ENCODE measurements at places on chromosomes 12 and 14. TPM values are rescaled to one million over a fixed set of nuclear protein-coding genes. Genes with fewer than 3 reads are reported as not detected.
A peak's percentile ranks its signal among the peaks of the same experiment; 100 is the strongest.

GRCh38 chr12:73719223-73719622, 818.4 kb upstream of the ATXN7L3B start:
- no peak overlapping the region for H3K4me3 ChIP-seq
- no peaks in the 10 kb centered on the region for H3K27me3 ChIP-seq
- H3K4me1 ChIP-seq = no peaks in the 10 kb centered on the region
- no peaks in the 10 kb centered on the region for H3K36me3 ChIP-seq
- no peak overlapping the region for H3K27ac ChIP-seq
- no peak for DNase-seq

DNA sequence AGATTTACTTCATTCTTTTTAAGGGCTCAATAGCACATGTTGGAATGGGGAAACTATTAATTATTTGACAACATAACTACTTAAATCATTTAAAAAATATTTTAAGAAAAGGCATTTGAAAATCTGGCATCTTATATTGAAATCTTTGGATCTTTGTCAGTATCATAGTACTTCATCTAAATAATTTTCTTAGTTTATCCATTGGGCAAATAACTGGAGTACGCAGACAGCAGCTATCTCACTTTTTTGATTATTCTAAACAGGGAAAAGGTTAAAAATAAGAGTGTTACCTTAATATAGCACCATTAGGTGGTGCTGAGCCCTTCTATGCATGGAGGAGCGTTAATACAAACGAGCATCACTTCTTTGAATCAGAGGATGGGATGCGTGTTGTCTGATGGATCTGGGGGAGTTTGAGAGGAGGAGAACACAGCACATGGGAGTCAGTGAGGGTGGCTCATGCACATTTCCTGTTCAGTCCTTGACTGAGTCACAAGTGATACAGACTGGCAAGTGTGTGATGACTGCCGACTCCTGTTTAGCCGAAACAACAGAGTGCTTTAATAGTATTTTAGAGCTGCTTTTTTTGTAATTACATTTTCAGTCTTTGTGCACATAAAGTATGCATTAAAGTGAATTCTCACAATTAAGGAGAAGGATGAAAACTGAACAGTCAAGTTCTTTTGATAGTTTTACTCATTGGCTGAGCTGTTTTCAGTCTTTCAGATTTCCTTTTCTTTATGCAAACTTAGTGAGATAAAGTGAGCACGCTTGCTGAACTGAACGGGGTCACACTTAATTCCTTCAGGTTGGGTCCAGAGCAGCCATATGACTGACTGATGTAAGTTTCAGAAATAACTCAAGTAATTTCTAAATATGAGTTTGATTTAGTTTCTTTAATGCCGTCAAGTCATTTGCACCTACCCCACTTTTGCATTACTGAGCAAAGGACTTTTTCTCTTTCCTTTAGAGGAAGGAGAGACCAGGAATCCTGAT, 92.7 kb downstream of the DIP2B start:
- H3K27ac ChIP-seq = peak overlapping the region; percentile 7
- H3K36me3 ChIP-seq = no peaks in the 10 kb centered on the region
- H3K27me3 ChIP-seq = no peaks in the 10 kb centered on the region

GRCh38 chr12:106490264-106490663, 92.5 kb upstream of the RFX4 start:
- H3K27ac ChIP-seq = no peak overlapping the region
- no peaks in the 10 kb centered on the region for H3K27me3 ChIP-seq
- no peaks in the 10 kb centered on the region for H3K36me3 ChIP-seq
- H3K4me1 ChIP-seq = no peaks in the 10 kb centered on the region
- H3K4me3 ChIP-seq = no peak overlapping the region
- no peak for DNase-seq

- no peaks in the 10 kb centered on the region for H3K27me3 ChIP-seq
- DNase-seq = no peak
- H3K4me1 ChIP-seq = no peaks in the 10 kb centered on the region
- H3K27ac ChIP-seq = no peak overlapping the region
- no peaks in the 10 kb centered on the region for H3K36me3 ChIP-seq
- H3K4me3 ChIP-seq = no peak overlapping the region
These were observed 14.1 kb upstream of the FBLN5 start for GRCh38 chr14:91961297-91962220.

DNA sequence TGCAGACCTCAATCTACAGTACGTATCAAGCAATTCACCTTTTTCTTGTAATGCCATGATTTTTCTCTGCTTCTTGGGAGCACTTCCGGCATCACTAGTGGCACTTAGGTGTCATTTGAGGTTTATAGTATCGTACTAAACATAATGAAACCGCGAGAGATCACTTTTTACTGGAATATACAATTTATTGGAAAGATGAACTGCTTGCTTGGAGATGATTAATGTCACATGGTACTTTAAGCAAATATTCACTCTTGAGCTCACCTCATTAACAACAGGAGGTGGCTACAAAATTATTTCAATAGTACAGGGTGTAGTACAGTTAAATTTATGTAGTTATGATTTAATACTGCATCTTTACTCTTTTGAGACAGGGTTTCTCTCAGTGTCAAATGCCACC, 11.5 kb downstream of the FUT8 start:
- H3K4me1 ChIP-seq = no peaks in the 10 kb centered on the region
- no peaks in the 10 kb centered on the region for H3K27me3 ChIP-seq
- H3K27ac ChIP-seq = no peak overlapping the region
- no peaks in the 10 kb centered on the region for H3K36me3 ChIP-seq
- H3K4me3 ChIP-seq = no peak overlapping the region
- DNase-seq = no peak

DNA sequence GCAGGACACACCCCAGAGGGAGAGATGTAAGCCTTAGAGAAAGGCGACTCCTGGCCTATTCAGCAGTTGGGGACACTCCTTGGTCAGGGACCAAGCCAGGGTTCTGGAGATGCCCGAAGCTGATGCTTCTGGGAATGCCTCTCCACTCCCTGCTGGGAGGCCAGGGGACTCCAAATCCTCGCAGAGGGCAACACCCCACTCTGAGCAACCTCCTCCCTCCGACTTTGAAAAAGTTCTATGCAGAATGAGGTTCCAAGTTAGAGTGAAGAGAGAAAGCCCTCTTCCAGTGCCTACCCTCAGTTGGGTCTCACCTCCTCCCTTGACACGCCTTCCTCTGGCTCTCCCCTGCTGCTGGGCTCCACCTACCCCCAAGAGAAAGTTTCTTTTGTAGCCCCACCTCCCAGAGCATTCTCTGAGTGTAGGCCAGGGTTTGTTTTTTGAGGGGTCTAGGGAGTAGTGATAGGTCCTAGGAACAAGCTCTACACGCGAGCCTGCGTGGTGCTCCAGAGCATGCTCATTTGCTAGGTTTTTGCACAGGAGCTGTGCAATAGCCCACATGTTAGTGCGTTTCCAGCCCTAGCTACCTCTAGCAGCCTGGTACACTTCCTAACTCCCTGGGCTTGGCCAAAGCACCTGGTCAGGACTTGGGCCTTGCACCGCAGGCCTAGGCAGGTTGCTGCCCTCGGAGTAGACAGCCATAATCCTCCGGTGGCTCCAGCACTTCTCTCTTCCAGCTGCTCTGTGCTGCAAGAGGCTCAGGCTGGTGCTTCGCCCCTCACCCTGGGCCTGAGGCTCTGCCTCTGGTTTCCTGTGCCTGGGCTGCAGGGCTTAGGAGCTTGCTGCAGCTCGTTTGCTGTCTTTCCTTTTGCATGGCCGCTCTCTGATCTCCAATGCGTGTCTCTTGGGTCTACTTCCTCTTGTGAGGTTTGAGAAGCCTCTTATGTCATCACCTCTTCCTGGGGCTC, 590 bp upstream of the CEBPE start:
- no peak overlapping the region for H3K4me3 ChIP-seq
- no peaks in the 10 kb centered on the region for H3K27me3 ChIP-seq
- H3K27ac ChIP-seq = no peak overlapping the region
- DNase-seq = no peak
- H3K36me3 ChIP-seq = no peaks in the 10 kb centered on the region

DNA sequence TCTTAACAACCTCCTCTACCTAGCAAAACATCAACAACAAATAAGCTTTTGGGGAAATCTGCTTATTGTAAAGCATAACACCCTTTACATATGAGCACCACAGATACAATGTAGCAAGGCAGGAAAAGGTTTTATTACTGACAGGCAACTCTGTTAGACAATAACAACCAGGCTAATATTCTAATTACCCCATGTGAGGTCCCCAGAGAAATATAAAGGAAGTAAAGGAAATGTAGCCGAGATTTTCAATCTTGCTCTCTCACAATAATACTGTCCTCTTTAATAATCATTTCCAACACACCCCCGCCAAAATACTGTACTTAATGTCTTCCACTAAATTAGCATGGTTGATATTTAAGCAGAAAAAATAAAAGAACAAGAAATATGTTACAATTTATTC, 14.0 kb upstream of the INSM2 start:
- no peak overlapping the region for H3K27ac ChIP-seq
- H3K4me1 ChIP-seq = no peaks in the 10 kb centered on the region
- no peaks in the 10 kb centered on the region for H3K27me3 ChIP-seq
- no peaks in the 10 kb centered on the region for H3K36me3 ChIP-seq
- no peak for DNase-seq
- H3K4me3 ChIP-seq = no peak overlapping the region

DNA sequence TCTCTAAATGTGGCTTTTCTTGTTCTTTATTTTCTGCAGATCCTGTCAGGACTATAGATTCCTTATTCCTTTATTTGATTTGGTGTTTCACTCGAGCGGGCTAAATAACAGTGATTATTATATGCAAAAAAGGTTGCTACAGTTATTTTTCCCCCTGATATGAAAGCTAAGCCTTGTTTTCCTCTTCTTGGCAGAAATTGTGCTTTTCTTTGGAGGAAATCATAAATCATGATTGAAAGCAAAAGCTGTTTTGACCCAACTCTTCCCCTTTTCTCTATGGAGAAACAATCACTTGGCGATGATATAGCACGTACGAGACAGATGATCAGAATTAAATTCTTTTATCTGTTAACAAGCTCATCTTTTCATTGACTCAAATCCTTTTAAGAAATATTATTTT, 31.4 kb downstream of the PPFIBP1 start:
- H3K27me3 ChIP-seq = no peaks in the 10 kb centered on the region
- H3K4me3 ChIP-seq = peak overlapping the region; percentile 18
- no peak for DNase-seq
- H3K27ac ChIP-seq = peak overlapping the region; percentile 52
- no peaks in the 10 kb centered on the region for H3K36me3 ChIP-seq

DNA sequence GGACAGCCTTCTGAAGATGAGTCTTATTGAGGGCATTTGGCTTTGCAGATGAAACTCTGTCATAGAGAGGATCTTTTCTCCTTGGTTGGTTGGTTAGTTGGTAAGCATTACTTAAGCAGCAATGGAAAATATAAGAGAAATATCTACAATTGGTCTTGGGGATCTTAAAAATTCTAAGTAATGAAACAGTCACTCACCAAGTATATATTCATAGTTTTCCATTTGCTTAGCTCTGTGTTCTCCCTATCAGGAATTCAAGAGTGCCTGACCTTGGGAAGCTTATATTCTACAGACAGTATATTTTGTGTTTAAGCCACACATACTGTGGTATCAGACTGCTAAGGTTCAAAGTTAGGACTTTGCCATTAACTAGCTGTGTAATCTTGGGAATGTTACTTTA, at the start of gene OR5AU1:
TSS of gene OR5AU1 (minus strand) at position 101 of the 400 bp plus-strand sequence. CDS start 191 bp downstream, outside the sequence.
- no peak within 1 kb of the TSS for H3K4me3 ChIP-seq
- H3K27ac ChIP-seq = no peak within 1 kb of the TSS
- H3K4me1 ChIP-seq = no peaks in the 10 kb centered on the region
- H3K36me3 ChIP-seq = no peaks in the 10 kb centered on the region

The RFX4 gene
- total RNA-seq = not detected

The PCED1B gene
- 0.65 TPM for total RNA-seq

The TMEM229B gene
- 1.5 TPM for total RNA-seq

The SDS gene
- total RNA-seq = 2.7 TPM

The AGAP2 gene
- total RNA-seq = 1.4 TPM

Measured in suprapubic skin (tissue), 4 donors.